Fibroblast of lung (primary cell): ENCODE measurements at places on chromosomes 1 and 21. TPM values are rescaled to one million over a fixed set of nuclear protein-coding genes. Genes with fewer than 3 reads are reported as not detected.

DNA sequence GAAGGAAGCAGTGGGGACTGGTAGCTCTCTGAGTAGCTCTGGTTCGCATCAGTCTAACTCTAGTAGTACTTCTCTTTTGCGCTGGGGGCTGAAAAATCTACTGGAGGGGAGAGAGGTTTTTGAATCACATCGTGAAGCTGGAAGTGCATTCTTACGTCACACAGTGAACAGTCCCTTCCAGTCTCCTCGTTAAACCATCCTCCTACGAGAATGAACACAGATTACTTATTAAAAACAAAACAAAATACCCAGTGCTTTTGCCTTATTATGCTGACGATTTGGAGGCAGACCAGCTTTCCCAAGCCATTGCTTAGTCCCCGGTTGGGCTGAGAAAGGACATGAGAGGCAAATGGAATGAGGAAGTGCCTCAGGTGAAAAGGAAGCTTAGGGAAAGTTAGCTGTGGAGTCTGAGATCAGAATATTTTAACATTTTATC lies 16.1 kb downstream of the HUNK start:
- no peak overlapping the region for H3K27ac ChIP-seq
- H3K4me3 ChIP-seq, result no peak overlapping the region
- no peaks in the 10 kb centered on the region for H3K4me1 ChIP-seq

The SPRR4 gene
- total RNA-seq, result not detected in 2 replicates

DNA sequence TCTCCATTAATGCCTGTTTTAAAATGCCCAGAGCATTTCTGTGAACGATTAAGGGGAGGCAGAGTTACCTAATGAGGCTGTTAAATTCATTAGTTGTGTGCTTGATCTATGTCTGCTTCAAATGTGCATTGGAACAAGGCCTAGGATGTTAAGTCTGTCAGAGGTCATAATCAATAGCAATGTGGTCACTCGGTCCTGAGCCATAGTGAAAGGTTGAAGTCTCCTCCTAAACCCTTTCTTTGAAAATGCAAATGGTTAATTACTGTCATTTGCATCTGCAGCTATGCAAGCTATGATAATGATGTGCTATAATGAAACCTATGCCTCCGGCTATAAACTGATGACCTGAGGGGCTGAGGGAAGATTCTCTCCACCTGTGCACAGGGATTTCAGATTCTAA lies 114.2 kb upstream of the NR5A2 start:
- H3K27ac ChIP-seq, result no peak overlapping the region
- H3K4me3 ChIP-seq, result no peak overlapping the region
- no peaks in the 10 kb centered on the region for H3K4me1 ChIP-seq
- DNase-seq, result no peak
- H3K27me3 ChIP-seq, result no peaks in the 10 kb centered on the region

The ZNF593OS gene
- total RNA-seq, result not detected in 2 replicates

DNA sequence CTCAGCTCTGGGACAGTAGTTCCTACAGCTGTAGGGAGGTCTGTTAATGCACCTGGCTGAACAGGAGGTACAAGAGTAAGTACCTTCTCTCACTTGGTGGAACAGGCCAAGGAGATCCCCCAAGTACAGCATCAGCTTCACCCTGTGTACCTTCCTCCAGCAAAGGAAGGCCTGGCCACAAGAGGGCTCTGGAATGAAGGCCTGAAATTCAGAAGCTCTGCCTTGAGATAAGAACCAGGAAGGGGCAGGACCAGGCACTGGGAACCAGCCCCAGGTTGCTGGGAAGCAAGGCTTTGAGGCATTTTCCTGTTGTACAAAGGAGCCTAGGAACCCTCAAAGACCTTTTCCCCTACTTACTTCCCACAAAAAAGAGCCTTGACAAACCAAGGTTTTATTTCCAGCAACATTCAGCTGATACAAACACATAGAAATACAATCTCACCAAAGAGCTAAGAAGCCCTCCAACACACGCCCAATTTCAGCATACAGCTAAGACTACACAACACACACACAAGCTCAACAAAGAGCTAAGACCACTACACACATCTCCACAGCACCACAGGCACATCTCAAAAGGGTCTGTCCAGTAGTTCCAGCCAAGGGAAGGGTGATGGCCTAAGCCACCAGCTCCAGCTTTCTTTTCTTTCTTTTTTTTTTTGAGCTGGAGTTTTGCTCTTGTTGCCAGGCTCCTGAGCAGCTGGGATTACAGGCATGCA lies 23.5 kb downstream of the F11R start:
- H3K4me3 ChIP-seq, result no peak overlapping the region
- H3K4me1 ChIP-seq, result no peaks in the 10 kb centered on the region
- H3K27me3 ChIP-seq, result no peaks in the 10 kb centered on the region

DNA sequence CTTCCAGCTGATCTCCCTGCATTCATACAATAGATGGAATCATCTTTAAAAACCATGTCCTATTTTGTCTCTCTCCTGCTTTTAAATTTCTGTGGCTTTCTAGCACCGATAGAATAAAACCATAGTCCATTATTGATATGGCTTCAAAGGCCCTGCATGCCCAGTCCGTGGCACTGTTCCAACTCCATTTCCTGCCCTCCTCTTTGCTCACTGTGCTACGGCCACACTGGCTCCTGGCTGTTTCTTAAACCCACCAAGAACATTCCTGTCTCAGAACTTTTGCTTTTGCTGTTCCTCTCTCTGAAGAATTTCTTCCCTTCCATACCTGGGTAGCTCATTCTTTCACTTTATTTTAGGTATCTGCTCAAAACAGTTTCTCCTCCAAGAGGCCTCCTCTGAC lies 7.2 kb downstream of the SLAMF1 start:
- no peaks in the 10 kb centered on the region for H3K4me1 ChIP-seq
- H3K27ac ChIP-seq, result no peak overlapping the region
- no peaks in the 10 kb centered on the region for H3K27me3 ChIP-seq
- no peak overlapping the region for H3K4me3 ChIP-seq

DNA sequence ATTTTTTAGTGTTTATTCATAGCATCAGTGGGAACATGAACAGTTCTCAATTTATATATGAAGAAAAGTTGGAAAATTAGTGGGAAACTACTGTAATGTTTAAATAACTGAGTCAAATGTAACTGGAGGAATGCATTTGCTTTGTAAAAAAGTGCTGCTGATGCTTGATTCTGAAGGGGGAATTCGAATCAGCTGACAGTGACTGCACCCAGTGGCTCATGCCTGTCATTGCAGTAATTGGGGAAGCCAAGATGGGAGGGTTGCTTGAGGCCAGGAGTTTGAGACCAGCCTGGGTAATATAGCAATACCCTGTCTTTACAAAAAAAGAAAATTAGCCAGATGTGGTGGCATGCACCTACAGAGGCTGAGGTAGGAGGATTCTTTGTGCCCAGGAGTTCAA lies 398.4 kb downstream of the ZP4 start:
- H3K27ac ChIP-seq, result no peak overlapping the region
- H3K36me3 ChIP-seq, result no peaks in the 10 kb centered on the region
- H3K4me3 ChIP-seq, result no peak overlapping the region
- H3K27me3 ChIP-seq, result no peaks in the 10 kb centered on the region

DNA sequence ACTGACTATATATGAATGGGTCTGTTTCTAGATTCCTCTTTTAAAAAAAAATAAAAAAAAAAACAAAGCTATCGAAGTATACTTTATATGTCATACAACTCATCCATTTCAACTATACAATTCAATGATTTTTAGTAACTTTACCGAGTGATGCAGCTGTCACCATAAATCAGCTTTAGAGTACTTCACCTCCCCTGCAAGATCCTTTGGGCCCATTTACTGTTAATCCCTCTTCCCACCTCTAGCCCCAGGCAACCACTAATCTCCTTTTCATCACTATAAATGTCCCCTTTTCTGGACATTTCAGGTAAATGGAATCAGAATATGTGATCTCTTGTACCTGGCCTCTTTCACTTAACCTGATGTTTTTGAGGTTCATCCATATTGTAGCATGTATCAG lies 133.9 kb downstream of the PEX14 start:
- no peak overlapping the region for H3K27ac ChIP-seq
- no peaks in the 10 kb centered on the region for H3K36me3 ChIP-seq

The LAMB3 gene
- 12.1 and 23.3 TPM in 2 replicates for total RNA-seq

The ETV3L gene
- not detected in 2 replicates for total RNA-seq

The KCND3 gene
- total RNA-seq, result 0.66 and 2.3 TPM in 2 replicates

DNA sequence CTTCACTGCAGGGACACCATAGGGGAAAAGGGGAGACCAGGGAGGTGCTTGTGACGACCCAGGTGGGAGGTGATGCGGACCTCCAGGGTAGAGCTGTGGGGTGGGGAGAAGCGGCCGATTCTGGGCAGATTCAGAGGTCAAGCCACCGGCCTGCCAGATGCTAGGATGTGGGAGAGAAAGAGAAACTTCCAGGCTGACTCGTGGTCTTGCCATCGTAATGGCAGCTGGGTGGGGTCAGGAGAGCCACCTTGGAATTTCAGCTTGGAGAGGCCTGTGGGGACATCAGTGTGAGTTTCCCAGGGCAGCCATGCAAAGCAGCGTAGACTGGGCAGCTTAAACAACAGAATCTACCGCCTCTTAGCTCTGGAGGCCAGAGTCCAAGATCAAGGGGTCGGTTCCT lies 258.0 kb upstream of the VAMP3 start:
- no peak overlapping the region for H3K27ac ChIP-seq
- no peak overlapping the region for H3K4me3 ChIP-seq
- no peak for DNase-seq
- H3K27me3 ChIP-seq, result peaks cover 3% of the 10 kb centered on the region

The MROH9 gene
- total RNA-seq, result 0.26 TPM in 1 of 2 replicates, not detected in the other

DNA sequence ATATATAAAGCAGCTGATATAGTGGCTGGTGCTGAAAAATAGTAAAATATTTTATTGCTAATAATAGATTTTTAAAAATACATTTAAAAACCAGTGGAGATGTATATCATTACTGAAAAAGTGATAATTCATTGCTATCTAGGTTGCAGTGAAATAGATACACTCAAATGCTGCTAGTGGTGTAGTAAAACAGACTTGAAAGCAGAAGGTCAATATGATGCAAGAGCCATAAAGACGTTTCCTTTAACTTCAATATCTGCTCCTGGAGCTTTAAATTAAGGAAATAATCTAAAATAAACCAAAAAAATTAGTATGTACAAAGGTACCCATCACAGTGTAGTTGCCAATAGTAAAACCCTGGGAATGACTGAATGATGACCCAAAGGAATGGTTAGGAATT lies 26.2 kb downstream of the RHEX start:
- H3K27me3 ChIP-seq, result peaks cover 12% of the 10 kb centered on the region
- H3K4me1 ChIP-seq, result no peaks in the 10 kb centered on the region
- H3K27ac ChIP-seq, result no peak overlapping the region

DNA sequence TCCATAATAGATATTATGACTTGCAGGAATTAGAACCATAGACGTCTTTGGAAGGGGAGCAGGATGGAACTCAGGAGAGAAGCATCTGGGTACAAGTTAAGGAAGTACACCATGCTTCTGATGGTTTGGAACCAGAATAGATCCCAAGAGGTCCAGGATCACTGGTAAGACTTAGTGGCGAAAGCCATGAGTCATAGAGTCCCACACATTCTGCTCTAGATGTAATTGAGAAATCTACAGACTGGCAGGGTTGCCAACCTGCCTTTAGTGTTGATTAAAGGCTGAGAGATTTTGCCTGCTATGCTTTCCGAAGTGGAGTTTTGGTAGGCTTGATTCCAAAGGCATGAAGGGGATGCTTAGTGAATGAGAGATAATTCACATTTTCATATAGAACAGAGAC lies 57.1 kb upstream of the C1orf87 start:
- no peaks in the 10 kb centered on the region for H3K36me3 ChIP-seq
- H3K4me1 ChIP-seq, result peaks cover 7% of the 10 kb centered on the region
- H3K27ac ChIP-seq, result no peak overlapping the region
- no peak overlapping the region for H3K4me3 ChIP-seq

The ICOSLG gene
- under 0.01 TPM in 2 replicates for total RNA-seq

GRCh38 chr21:44089001-44089911 lies 17.9 kb upstream of the PWP2 start:
- DNase-seq, result no peak
- no peak overlapping the region for H3K4me3 ChIP-seq
- H3K27me3 ChIP-seq, result no peaks in the 10 kb centered on the region
- H3K27ac ChIP-seq, result no peak overlapping the region
- peaks cover 26% of the 10 kb centered on the region for H3K36me3 ChIP-seq

DNA sequence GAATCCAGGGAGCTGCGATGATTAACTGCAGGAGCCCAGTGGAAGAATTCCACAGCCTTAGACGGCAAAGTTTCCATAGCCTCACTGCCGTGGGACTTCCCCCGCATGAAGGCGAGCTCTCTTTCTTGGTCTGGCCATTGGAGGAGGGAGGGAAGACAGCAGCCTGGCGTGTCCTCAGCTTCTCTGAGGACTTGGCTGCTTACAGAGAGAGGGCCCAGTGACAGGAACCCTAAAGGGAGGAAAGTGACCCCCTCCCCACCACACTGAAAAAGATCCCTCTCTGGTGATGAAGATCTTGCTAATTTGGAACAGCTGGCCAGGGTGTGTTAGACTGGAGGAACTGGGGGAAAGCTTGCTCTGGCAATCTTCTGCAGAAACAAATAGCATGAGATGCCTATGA lies 41.0 kb downstream of the ATP2B4 start:
- no peaks in the 10 kb centered on the region for H3K27me3 ChIP-seq
- no peak overlapping the region for H3K4me3 ChIP-seq
- peak overlapping the region; percentile 70 for H3K27ac ChIP-seq
- H3K4me1 ChIP-seq, result peaks cover 72% of the 10 kb centered on the region
- peak; percentile 35 for DNase-seq

The GORAB gene
- 17.7 and 27.6 TPM in 2 replicates for total RNA-seq

The RUNX3 gene
- total RNA-seq, result 0.26 and 0.66 TPM in 2 replicates

DNA sequence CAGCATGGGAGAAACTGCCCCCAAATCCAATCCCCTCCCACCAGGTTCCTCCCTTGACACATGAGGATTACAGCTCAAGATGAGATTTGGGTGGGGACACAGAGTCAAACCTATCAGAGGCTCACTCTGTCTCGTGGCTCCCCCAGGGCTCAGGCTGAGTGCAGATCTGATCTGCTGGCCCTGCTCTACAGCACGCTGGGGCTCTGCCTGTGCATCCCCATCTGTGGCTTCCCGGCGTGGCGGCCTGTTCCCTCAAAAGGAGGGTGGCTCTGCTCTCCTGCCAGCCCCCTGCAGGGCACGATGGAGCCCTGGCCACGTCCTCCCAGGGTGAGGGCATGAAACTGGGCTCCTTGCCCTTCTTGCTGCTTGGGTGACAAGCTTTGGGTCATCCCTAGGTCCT lies 19.8 kb upstream of the SMYD3 start:
- H3K4me1 ChIP-seq, result no peaks in the 10 kb centered on the region
- no peak overlapping the region for H3K27ac ChIP-seq
- DNase-seq, result no peak
- no peaks in the 10 kb centered on the region for H3K36me3 ChIP-seq

GRCh38 chr1:26370591-26371382 lies 1.8 kb downstream of the ZNF683 start:
- no peak for DNase-seq
- no peaks in the 10 kb centered on the region for H3K36me3 ChIP-seq
- H3K4me3 ChIP-seq, result no peak overlapping the region
- H3K4me1 ChIP-seq, result peaks cover 3% of the 10 kb centered on the region
- no peaks in the 10 kb centered on the region for H3K27me3 ChIP-seq
- no peak overlapping the region for H3K27ac ChIP-seq

DNA sequence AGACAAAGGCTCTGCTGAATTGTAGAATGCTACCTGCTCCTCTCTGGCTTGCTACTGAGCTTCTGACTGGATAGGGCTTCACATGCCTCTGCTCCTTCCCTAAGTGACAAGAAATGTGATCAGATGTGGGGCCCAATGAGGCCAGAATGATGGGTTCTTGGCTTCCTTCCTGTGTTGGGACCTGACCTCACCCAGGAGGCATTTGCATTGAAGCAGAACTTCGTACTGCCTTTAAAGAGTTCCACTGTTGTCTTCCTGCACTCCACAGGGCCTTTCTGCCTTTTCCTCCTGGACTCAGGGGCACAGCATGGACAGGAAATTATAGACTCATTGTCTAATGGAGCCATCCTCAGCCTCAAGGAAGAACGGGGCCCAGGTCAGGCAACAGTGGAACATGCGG lies 14.3 kb downstream of the ZNF670 start:
- H3K27ac ChIP-seq, result no peak overlapping the region
- no peaks in the 10 kb centered on the region for H3K36me3 ChIP-seq
- no peak for DNase-seq
- H3K27me3 ChIP-seq, result no peaks in the 10 kb centered on the region
- H3K4me1 ChIP-seq, result no peaks in the 10 kb centered on the region
